ENCODE measurements at places on chromosomes 4 and X.

GRCh38 chr4:150682126-150682525 lies 100.2 kb downstream of the MAB21L2 start:
- no peak for DNase-seq

DNA sequence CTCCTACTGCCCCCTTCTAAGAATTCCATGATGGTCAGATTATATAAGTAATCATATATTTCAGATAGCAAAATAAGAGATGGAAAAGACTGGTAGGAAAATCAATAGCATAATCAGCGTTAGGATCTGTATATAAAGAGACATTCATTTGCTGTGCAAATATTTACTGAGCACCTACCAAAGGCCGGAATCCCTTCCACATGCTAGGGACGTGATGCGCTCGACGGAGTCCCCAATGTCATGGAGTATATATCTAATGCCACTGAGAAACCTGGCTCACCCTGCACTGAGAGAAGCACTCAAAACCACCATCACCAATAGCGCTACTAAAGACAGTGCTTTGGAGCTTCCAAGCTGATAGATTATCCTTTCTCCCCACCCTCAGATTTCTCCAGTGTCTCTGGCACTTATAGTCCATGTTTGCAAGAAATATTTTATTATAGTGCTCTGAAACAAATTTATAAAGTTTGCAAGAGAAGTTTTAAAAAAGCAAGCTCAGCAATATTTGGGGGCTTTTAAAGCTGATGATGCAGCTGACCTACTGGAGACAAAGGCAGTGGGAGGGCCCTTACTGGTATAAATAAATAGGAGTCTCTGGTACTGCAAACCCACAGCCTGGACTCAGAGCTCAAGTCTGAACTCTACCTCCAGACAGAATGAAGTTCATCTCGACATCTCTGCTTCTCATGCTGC lies at the start of gene CXCL13:
Gene CXCL13, plus strand, starts transcription at position 611 of the 693 bp plus-strand sequence. Its CDS starts 46 bp downstream, at position 657.
- DNase-seq, result no peak

- no peak for DNase-seq
These were observed 41.1 kb downstream of the RFC1 start for GRCh38 chr4:39324897-39325613.

DNA sequence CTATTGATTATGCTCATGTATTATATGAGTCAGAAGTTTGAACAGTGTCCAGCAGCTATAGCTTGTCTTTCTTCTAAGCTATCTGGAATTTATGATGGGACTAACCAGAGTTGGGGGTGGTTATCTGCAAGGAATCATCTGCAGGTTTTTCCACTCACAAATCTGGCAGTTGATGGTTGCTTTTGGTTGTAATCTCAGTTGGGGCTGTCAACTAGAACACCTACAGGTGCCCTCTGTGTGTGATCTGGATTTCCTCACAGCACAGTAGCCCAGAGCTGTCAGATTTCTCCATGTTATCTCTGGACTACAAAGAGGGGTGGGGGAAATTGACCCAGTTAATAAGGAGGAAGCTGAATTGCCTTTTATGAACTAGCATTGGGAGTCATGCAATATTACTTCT lies 51.4 kb upstream of the MAP9 start:
- DNase-seq, result no peak

All from GM18507 (cell line).